Activated B cell treated with CpG ODN at 0.5 μM for 24 hours (primary cell): ENCODE measurements at places on chromosomes 5 and 9.

- no peak overlapping the region for H3K4me3 ChIP-seq
- no peak for DNase-seq
- no peaks in the 10 kb centered on the region for H3K36me3 ChIP-seq
- no peak overlapping the region for H3K27ac ChIP-seq
Observed at GRCh38 chr9:589723-590122, 251.8 kb upstream of the DMRT1 start.

- no peaks in the 10 kb centered on the region for H3K4me1 ChIP-seq
- H3K36me3 ChIP-seq, result no peaks in the 10 kb centered on the region
- no peaks in the 10 kb centered on the region for H3K27me3 ChIP-seq
- no peak for DNase-seq
- H3K27ac ChIP-seq, result no peak overlapping the region
- no peak overlapping the region for H3K4me3 ChIP-seq
Observed at GRCh38 chr9:78905986-78906755, 609.2 kb downstream of the PSAT1 start.

GRCh38 chr5:107126341-107126740 lies 544.4 kb downstream of the EFNA5 start:
- H3K27ac ChIP-seq, result no peak overlapping the region
- no peak overlapping the region for H3K4me3 ChIP-seq
- H3K36me3 ChIP-seq, result no peaks in the 10 kb centered on the region
- no peaks in the 10 kb centered on the region for H3K27me3 ChIP-seq
- H3K4me1 ChIP-seq, result no peaks in the 10 kb centered on the region

- H3K27me3 ChIP-seq, result no peaks in the 10 kb centered on the region
- no peak overlapping the region for H3K4me3 ChIP-seq
- no peak overlapping the region for H3K27ac ChIP-seq
- peaks cover 2% of the 10 kb centered on the region for H3K4me1 ChIP-seq
Observed at GRCh38 chr5:97245386-97245785, 62.3 kb upstream of the RIOK2 start.
